Activated CD4-positive, alpha-beta T cell treated with anti-CD3 and anti-CD28 coated beads for 48 hours (primary cell): ENCODE measurements at places on chromosomes 12 and 14.

DNA sequence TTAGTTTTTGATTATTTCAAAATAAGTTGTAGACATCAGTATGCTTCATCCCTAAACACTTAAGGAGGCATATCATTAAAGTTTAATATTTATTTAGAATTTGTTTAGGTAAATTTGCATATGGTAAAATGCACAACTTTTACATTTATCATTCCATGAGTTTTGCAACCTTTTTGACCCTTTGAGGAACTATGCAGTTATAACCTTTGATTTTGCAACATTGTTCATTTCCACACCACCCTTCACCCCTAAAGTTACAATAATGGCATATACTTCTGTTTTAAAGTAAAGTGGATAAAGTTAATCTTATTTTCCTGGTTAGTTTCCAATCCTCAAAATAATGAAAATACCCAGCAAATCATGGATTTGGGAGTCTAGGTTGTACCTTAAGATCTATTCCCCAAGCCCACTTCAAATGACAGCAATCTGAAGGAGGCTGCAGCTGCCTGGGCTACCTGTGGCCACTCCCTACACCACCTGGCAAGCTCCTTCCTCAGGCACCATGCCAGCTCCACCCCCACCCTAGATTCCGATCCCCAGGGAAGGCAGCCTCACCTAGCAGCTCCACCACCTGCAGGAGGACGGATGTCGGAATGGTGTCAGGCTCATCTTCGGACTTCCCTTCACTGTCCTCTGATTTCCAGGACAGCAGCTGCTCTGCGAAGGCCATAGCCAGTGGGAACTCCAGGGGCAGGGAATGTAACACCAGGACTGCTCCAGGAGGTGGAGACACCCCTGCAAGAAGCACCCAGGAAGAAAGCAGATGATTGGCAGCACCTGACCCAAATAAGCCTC, 65.1 kb downstream of the TRAFD1 start:
- no peak for DNase-seq

GRCh38 chr12:53561590-53561953, 54.3 kb upstream of the NPFF start:
- DNase-seq = no peak

DNA sequence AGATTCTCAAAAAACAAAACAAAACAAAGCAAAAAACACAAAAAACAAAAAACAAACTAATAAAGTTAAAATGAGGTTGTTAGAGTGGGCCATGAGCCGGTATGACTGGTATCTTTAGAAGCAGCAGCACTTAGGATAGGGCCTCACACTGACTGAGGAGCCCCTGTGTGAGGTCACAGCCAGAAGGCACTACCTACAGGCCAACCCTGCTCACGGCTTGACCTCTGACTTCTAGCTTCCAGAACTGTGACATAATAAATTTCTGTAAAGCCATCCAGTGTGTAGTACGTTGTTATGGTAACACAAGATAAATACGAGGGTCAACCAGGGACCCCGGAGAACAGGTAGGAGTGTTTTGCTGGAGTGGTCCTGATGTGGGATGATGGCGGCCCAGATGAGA, 629.6 kb downstream of the VRK1 start:
- DNase-seq = no peak

DNA sequence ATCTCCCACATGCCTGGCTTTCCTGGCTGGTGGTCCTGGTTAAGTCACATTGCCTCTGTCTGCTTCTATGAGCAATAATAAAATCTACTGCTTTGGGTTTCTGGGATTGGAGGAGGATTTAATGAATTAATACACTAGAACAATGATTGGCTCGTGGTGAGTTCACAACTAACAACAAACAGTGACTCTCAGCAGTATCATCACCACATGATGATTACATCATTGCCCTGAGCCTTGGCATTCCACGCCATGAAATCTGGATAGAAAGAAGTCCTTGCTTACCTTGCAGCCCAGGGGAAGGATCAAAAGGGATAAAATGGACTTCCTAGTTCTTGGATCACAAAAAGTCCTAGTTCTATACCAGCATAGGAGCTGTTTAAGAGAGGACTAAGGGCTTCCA, 1069.0 kb downstream of the VRK1 start:
- DNase-seq = no peak

DNA sequence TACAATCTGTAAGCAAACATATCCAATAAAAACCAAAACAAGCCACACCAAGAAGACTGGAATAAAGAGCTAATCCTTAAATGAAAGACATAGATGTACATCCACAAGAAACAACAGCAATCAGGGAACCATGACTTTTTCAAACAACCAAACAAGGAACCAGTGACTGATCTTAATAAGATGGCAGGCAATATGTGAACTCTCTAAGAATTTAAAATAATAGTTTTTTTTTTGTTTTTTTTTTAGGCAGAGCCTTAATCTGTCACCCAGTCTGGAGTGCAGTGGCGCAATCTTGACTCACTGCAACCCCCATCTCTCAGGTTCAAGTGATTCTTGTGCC, 52.9 kb upstream of the CAPRIN2 start:
- no peak for DNase-seq

GRCh38 chr14:85416771-85417170, 113.2 kb upstream of the FLRT2 start:
- DNase-seq = no peak

- DNase-seq = no peak
Observed at GRCh38 chr12:105396024-105396423, 65.5 kb downstream of the C12orf75 start.

DNA sequence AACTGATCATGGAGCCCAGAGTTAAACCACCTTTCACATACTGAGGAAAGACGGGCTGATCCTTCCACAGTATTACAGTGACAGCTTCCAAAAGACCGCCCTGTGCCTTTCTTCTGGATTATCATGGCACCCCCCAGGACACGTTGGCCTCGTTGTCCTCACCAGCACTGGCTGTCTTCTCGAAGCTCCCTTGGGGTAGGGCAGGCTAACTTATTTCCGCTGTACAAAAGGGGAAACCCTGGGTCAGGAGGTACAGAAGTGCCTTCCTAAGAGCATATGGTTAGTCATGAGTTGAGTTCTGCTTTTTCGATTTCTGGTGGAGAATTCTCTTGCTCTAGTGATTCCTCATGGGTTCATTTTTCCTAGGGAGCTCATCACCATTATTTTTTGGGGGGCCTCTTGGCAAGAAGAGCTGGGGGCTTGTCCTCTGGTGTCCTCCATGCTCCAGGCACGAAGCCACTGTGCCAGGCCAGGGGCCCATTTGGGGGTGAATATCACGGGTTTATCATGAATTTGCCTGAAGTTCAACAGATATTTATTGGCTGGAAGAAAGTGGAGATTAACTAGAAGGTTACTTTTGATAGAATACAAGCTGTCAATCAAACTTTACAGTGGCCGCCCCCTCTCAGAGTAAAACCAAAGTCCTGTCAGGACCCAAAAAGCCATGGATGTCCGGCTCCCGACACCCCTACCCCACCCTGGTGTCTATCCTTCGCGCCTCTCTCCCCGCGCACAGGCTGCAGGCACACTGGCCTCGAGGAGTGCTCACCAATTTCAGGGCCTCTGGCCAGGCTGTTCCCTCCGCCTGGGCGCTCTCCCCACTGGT, 8.8 kb upstream of the TRAF3 start:
- DNase-seq = peak; percentile 22

DNA sequence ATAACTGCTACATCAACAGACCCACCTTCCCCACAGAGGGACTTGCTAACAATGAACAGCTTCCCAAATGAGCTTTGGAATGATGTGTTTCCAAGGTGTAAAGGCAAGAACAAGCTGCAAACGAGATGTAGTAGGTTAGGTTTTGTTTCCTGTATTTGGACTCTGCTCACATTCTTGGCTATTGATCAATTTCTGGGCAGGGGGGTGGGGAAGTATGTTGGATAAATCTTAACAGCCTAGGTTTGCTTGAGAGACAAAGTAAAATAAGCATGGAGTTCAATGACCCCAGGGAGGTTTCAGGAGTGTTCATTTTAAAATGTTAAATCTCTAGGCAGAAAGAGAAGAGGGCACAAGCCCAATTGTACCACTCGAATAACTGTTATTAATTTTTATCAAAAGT, 146.6 kb downstream of the DPY19L2 start:
- DNase-seq = no peak

DNA sequence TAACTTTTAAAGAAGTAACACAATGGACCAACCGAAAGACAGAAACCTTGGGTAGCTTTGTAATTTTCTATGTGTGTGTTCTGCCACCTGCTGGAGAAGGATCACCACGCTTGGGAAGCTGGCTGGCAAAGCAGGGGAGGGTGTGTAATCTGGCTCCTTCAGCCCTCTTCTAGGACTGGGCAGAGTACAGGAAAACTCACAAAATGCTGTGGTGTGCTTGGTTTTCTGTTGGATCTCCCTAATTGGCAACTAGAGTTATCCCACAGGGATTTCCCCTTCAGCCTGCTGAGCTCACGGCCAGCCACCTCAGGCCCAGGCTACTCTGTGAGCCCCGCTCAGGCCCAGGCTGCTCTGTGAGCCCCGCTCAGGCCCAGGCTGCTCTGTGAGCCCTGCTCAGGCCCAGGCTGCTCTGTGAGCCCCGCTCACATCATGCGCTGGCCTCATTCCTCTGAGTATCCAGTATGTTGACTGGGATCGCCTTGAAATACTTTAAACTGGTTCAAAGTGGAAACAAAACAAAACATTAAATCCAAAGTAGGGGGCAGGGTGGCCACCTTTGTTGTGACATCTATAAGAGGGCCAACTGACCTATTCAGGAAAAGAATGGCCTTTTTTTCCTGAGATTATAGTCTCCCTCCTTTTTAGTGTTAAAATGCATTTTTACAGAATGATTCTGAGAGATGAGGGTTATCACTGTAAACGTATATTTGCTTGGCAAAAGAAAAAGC, 52.0 kb upstream of the RNU6-8 start:
- DNase-seq = peak; percentile 58

- no peak for DNase-seq
Observed at GRCh38 chr14:31960039-31960438, 117.1 kb upstream of the ARHGAP5 start.

GRCh38 chr12:112979041-112979680, 842 bp downstream of the OAS2 start:
- peak; percentile 57 for DNase-seq

DNA sequence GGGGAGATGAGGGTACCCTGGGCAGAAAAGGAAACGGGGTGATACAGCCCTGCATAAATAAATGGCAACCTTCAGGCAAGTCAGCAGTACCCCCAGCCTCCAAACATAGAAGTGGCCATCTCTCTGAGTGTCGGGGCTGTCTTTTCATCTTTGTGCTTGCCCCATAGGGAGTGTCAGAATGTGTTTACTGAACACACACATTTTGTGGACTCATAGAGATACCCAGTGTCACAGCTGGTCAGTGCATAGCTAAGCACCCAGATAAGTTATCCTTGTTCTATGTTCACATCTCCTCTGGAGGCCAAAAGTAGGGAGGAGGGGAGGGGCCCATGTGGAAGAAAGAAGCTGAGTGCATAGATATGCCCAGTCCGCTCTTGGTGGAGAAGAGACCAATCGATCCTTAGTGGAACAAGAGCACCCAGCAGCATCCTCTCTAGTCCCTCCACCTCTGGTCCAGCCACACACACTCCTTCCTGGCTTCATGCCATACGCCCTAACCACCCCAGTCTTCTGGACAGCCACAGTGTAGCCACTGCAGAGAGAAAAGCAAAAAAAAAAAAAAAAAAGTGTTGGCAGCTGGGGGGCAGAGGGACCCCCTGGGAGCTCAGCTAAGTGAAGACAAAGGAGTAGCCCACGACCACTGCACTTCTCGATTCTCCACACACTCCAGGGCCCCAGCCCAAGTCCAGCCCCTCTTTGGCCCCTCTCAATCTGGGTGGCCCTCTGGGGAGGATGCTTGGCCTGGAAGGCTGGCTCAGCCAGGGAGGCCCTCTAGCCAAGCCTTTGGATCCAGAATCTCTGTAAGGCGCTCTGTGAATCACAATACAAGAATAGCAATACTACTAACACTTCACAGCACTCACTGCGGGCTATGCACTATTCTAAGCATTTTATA, 2.6 kb downstream of the ITGA7 start:
- DNase-seq = no peak

- DNase-seq = no peak
Observed at GRCh38 chr14:23409966-23410635, 2.0 kb upstream of the MYH6 start.

GRCh38 chr14:102469261-102469660, 40.3 kb downstream of the ANKRD9 start:
- no peak for DNase-seq

GRCh38 chr12:25186038-25186787, 8.7 kb downstream of the DNAI7 start:
- DNase-seq = no peak

- no peak for DNase-seq
Observed at GRCh38 chr14:26888592-26888991, 290.8 kb upstream of the NOVA1 start.

DNA sequence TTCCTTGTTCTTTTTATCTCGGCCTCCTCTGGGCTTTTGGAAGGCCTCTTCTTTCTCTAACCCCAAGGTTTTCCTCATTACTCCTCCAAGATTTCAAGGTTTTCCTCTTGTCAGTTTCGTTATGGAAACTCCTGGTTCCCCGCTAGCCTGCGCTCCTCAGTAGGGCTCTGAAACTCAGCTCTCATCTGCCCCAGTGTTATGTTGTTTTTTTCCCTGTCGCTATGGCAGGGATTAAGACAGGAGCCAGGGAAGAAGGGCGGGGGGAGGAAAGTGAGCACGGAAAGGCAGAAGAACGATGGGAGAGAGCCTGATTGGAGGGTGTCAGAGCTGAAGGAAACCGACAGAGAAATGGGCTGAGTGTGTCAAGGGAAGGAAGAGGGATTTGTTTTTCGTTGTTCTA, 26.5 kb upstream of the JDP2 start:
- DNase-seq = no peak

DNA sequence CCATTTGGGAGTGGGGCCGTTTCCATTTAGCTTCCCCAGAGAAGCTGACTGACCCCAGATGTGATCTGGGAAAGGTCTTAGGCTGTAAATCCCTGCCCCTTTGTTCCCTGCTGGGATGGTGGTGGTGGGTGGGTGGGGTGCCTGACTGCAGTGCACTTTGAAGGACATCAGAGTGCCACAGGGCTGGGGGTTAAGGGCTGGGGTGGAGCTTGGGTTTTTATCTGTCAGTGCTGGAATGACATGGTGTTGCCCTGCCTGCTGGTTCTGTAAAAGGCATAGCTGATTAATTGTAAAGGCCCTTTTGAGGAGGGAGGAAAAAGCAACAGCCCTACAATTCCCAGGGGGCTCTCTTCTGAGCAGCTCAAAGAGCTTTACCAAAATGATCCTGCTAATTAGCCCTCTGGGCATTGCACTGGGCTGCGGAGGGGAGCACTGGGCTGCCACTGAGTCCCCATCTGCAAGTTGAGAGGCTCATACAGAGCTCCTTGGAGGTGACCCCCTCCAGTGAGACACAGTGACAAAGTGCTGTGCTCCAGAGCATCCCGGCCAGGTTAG, 21.1 kb downstream of the PLEKHG3 start:
- DNase-seq = no peak
